Caco-2 (cell line): ENCODE measurements at places on chromosomes 1 and 21. TPM values are rescaled to one million over a fixed set of nuclear protein-coding genes. Genes with fewer than 3 reads are reported as not detected.

GRCh38 chr21:25508364-25508763, 98.9 kb downstream of the MRPL39 start:
- H3K36me3 ChIP-seq = no peaks in the 10 kb centered on the region
- no peaks in the 10 kb centered on the region for H3K4me1 ChIP-seq
- H3K4me3 ChIP-seq = no peak overlapping the region
- no peaks in the 10 kb centered on the region for H3K27me3 ChIP-seq
- no peak overlapping the region for H3K27ac ChIP-seq
- no peak for DNase-seq

- H3K4me3 ChIP-seq = no peak overlapping the region
- no peak for DNase-seq
- H3K27me3 ChIP-seq = no peaks in the 10 kb centered on the region
- H3K4me1 ChIP-seq = no peaks in the 10 kb centered on the region
- H3K36me3 ChIP-seq = no peaks in the 10 kb centered on the region
Observed at GRCh38 chr1:244186372-244186771, 135.3 kb downstream of the ZBTB18 start.

- peaks cover 3% of the 10 kb centered on the region; the same call in 1 of the 2 replicates for H3K27me3 ChIP-seq
- H3K27ac ChIP-seq = no peak overlapping the region
- no peak for DNase-seq
- peaks cover 4% of the 10 kb centered on the region; the same call in 1 of the 2 replicates for H3K4me1 ChIP-seq
- no peaks in the 10 kb centered on the region for H3K36me3 ChIP-seq
Observed at GRCh38 chr1:156435545-156436140, 64.9 kb downstream of the MEF2D start.

GRCh38 chr1:61961009-61961408, 218.7 kb downstream of the PATJ start:
- no peaks in the 10 kb centered on the region for H3K4me1 ChIP-seq
- H3K27me3 ChIP-seq = no peaks in the 10 kb centered on the region
- H3K36me3 ChIP-seq = no peaks in the 10 kb centered on the region
- DNase-seq = no peak
- H3K27ac ChIP-seq = no peak overlapping the region

GRCh38 chr1:21239221-21239620, 51.0 kb downstream of the ECE1 start:
- H3K27me3 ChIP-seq = no peaks in the 10 kb centered on the region
- no peaks in the 10 kb centered on the region; the same call in 1 of the 2 replicates for H3K36me3 ChIP-seq
- no peak overlapping the region for H3K27ac ChIP-seq
- DNase-seq = no peak
- H3K4me1 ChIP-seq = no peaks in the 10 kb centered on the region
- no peak overlapping the region for H3K4me3 ChIP-seq

DNA sequence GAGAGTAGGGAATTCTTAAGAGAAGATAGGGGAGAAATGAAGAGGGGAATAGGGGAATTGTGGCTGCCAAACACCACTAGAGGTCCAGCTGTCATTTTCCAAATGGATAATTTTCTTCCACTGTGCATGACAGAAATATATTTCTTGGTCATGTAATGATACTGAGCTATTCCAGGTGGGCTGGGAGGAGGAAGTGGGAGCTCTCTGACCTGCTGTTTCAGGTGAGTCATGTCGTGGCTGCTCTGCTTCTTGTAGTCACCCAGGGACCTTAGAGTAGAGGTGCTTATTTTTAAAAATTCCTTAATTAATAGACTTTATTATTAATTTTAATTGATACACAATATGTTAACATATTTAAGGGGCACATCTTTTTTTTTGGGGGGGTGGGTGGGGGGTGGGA, 11.9 kb downstream of the PDE4B start:
- H3K4me1 ChIP-seq = no peaks in the 10 kb centered on the region
- H3K36me3 ChIP-seq = no peaks in the 10 kb centered on the region
- no peak for DNase-seq

GRCh38 chr1:34726861-34727260, 28.0 kb upstream of the GJB5 start:
- DNase-seq = no peak
- H3K36me3 ChIP-seq = no peaks in the 10 kb centered on the region
- no peaks in the 10 kb centered on the region for H3K27me3 ChIP-seq
- H3K27ac ChIP-seq = no peak overlapping the region
- no peaks in the 10 kb centered on the region for H3K4me1 ChIP-seq

- peak; percentile 63 for DNase-seq
- H3K27ac ChIP-seq = no peak overlapping the region
- no peaks in the 10 kb centered on the region for H3K36me3 ChIP-seq
- H3K4me1 ChIP-seq = peaks cover 4% of the 10 kb centered on the region; the same call in 1 of the 2 replicates
- H3K4me3 ChIP-seq = no peak overlapping the region
Observed at GRCh38 chr1:205354259-205355074, 2.3 kb downstream of the KLHDC8A start.

DNA sequence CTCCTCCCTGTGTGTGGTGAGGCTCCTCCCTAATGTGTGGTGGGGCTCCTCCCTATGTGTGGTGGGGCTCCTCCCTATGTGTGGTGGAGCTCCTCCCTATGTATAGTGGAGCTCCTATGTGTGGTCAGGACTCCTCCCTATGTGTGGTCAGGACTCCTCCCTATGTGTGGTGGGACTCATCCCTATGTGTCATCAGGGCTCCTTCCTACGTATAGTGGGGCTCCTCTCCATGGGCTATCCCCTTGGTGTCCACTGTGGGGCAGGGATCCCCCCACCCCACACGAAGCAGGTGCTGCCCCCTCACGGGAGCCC, 29.6 kb downstream of the PRSS38 start:
- H3K36me3 ChIP-seq = no peaks in the 10 kb centered on the region
- no peaks in the 10 kb centered on the region for H3K27me3 ChIP-seq
- no peak overlapping the region for H3K27ac ChIP-seq
- H3K4me1 ChIP-seq = peaks cover 11% of the 10 kb centered on the region

GRCh38 chr1:150233359-150234308, 2.3 kb downstream of the ANP32E start:
- peak; percentile 45 for DNase-seq
- H3K27ac ChIP-seq = no peak overlapping the region
- H3K27me3 ChIP-seq = no peaks in the 10 kb centered on the region
- H3K4me1 ChIP-seq = peaks cover 13% of the 10 kb centered on the region

GRCh38 chr1:183058851-183059502, 35.8 kb downstream of the LAMC1 start:
- H3K27me3 ChIP-seq = no peaks in the 10 kb centered on the region
- no peak overlapping the region for H3K4me3 ChIP-seq
- H3K27ac ChIP-seq = no peak overlapping the region
- H3K36me3 ChIP-seq = no peaks in the 10 kb centered on the region
- DNase-seq = no peak
- H3K4me1 ChIP-seq = peaks cover 8% of the 10 kb centered on the region

DNA sequence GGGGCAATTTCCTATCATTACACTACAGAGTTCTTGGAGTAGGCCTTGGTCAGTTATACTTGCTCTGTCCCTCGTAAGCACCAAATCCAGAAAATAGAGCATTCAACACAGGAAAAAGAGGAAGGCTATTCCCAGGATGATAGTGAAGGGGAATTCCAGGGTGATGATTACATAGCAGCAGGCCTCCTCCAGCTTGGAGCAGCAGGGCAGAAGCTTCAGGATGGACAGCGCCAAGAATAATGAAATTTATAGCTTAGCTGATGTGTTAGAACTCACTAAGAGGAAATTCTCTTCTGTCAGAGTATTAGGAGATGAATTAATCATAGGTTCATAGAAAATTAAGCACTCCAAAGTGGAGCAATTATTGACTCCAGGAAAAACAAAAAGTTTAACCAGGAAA, 10.8 kb upstream of the SMAP2 start:
- no peak overlapping the region for H3K27ac ChIP-seq
- H3K4me3 ChIP-seq = no peak overlapping the region
- no peak for DNase-seq
- H3K27me3 ChIP-seq = no peaks in the 10 kb centered on the region
- H3K36me3 ChIP-seq = no peaks in the 10 kb centered on the region

DNA sequence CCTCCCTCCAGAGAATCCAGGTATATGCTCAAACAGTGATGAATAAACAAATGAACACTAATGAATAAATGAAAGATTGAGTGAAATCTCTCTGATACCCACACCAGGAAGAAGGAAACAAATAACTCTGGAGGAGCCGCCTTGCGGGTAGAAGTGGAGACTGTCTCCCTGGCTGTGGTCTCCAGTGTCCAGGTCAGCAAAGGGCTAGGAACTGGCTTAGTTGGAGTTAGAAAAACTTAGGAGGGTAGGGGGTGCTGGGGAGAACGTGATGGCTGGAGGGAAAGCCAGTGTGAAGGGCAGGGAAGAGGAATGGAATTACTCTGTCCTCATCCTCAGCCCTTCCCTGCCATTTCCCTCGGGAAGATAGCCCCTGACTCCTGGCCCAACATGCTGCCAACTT, 537 bp downstream of the RHBDL2 start:
- no peak overlapping the region for H3K27ac ChIP-seq
- H3K4me3 ChIP-seq = no peak overlapping the region
- no peaks in the 10 kb centered on the region for H3K27me3 ChIP-seq
- no peak for DNase-seq
- H3K36me3 ChIP-seq = no peaks in the 10 kb centered on the region

- no peaks in the 10 kb centered on the region for H3K27me3 ChIP-seq
- no peaks in the 10 kb centered on the region for H3K4me1 ChIP-seq
- peak; percentile 1 for DNase-seq
- H3K27ac ChIP-seq = no peak within 1 kb of the TSS
- no peaks in the 10 kb centered on the region for H3K36me3 ChIP-seq
- no peak within 1 kb of the TSS for H3K4me3 ChIP-seq
Observed at GRCh38 chr1:34164771-34165391, at the start of gene CSMD2. CSMD2 (minus strand) TSS chr1:34165230; CDS start chr1:34165097, 133 bp downstream.

DNA sequence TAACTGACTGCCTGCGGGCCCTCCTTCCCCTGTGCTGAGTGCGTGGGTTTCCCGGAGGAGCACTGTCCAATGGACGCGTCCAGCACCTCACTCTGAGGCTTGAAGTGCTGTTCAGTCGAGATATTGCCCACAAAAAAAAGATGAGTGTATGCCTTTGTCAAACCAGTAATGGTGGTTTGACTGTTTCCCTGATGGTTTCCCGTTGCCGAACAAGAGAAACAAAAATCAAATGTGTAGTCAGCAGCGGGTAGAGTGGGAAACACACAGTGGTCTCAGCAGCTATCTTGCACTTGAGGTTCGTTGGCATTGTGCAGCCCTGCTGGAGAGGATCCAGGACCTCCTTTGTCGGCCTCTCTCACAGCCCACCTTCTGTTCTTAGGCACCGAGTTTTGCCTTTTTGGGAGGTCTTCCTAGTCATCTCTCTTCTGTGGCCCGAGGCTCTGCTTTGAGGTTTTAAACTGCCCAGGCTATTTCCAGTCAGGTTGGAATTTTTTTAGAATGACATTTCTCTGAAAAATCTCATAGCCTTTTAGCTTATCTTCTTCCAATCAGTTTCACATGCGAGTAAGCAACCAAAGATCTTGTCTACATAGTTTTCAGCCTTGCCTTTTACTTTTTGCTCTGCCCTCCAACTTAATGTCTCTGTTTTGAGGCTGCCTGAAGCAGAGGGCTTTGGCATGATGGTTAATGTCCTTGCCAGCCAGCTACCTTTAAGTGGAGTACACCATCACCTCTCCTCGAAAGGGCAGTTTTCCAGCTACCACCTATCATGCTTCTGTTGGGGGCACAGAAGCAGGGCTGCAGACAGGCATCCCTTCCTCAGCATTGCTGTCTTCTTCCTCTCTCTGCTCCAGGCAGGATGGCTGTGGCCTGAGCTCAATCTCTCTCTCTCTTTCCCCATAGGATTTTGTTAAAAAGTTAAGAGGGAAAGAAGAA, 132.3 kb downstream of the URB2 start:
- H3K36me3 ChIP-seq = no peaks in the 10 kb centered on the region
- no peak overlapping the region for H3K4me3 ChIP-seq
- H3K4me1 ChIP-seq = no peaks in the 10 kb centered on the region
- DNase-seq = no peak
- no peak overlapping the region for H3K27ac ChIP-seq

Gene ST6GALNAC3
- total RNA-seq = 16.0 and 17.5 TPM in 2 replicates

Gene ANGPTL1
- total RNA-seq = not detected in 2 replicates

Gene HRNR
- total RNA-seq = not detected in 2 replicates

Gene PADI2
- 0.73 and 0.84 TPM in 2 replicates for total RNA-seq

Gene HMGCS2
- 10.2 and 15.2 TPM in 2 replicates for total RNA-seq

Gene SMG7
- total RNA-seq = 57.8 and 60.2 TPM in 2 replicates
